ENCODE measurements at places on chromosomes 16 and 17.
A peak's percentile ranks its signal among the peaks of the same experiment; 100 is the strongest.

- no peak for DNase-seq
Observed at GRCh38 chr16:11799017-11799381, 1.9 kb upstream of the ZC3H7A start.

GRCh38 chr16:89596957-89597649 is 16.3 kb upstream of the DPEP1 start:
- no peak for DNase-seq

- peak; percentile 93 for DNase-seq
Observed at GRCh38 chr16:4416200-4417032, at the start of gene CORO7. Gene CORO7, minus strand, starts transcription at chr16:4416596. Its CDS starts 78 bp downstream, at chr16:4416518.

GRCh38 chr16:58511933-58512815 is 3.1 kb upstream of the SETD6 start:
- no peak for DNase-seq

- DNase-seq = peak; percentile 37
Observed at GRCh38 chr16:62225675-62226074, 189.4 kb upstream of the CDH8 start.

DNA sequence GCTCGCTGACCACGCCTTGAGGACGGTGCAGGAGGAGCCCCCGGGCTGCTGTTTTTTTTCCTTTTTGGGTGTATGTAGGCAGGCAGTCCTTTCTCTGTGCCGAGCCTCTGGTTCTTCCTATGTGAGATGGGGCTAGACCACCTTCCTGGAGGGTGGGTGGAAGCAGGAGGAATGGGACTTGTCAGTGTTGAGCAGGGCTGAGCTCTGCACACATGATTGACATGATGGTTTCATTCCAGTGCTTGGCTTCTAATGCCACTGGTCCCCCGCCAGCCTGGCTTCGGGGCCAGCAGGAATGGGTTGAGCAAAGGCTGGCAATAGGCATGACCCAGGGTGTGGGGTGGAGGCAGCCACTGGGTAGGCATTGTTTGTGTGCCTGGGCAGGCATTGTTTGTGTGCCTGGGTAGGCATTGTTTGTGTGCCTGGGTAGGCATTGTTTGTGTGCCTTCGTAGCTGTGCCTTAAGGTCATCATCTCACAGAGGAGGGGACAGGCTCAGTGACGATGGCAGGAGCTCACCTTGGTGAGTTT is 14.2 kb upstream of the ADCY7 start:
- DNase-seq = no peak

DNA sequence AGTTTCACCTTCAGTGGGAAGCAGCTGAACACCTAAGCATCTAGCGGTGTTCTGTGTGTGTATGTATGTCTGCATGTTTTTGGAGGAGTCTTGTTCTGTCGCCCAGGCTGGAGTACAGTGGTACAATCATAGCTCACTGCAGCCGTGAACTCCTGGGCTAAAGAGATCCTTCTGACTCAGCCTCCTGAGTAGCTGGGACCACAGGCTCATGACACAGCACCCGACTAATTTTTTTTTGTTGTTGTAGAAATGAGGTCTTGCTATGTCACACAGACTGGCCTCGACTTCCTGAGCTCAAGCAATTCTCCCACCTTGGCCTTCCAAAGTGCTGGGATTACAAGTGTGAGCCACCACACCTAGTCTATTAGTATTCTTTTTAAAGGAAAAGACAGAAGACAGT is 30.2 kb upstream of the FAAP100 start:
- no peak for DNase-seq

GRCh38 chr17:35808240-35808961 is 883 bp upstream of the TAF15 start:
- DNase-seq = no peak

- no peak for DNase-seq
Observed at GRCh38 chr17:27566671-27567562, 64.1 kb upstream of the LGALS9 start.

GRCh38 chr16:20906341-20907255 is 6.0 kb downstream of the LYRM1 start:
- DNase-seq = no peak

DNA sequence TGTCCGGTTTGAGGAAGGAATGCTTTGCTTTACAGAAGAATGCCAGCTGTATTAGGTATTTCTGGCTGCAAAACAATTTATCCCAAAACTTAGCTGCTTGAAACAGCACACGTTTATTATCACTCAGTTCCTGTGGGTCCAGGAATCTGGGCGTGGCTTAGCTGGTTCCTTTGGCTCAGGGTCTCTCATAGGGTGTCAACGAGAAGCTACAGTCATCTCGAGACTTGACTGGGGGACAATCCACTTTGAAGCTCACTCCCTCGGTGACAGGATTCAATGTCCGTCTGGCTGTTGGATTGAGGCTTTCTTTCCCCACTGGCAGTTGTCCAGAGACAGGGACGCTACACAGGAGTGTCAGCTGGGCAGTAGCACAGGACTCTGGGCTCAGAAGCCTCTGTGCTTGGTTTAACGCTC is 9.6 kb upstream of the RHBDF2 start:
- no peak for DNase-seq

DNA sequence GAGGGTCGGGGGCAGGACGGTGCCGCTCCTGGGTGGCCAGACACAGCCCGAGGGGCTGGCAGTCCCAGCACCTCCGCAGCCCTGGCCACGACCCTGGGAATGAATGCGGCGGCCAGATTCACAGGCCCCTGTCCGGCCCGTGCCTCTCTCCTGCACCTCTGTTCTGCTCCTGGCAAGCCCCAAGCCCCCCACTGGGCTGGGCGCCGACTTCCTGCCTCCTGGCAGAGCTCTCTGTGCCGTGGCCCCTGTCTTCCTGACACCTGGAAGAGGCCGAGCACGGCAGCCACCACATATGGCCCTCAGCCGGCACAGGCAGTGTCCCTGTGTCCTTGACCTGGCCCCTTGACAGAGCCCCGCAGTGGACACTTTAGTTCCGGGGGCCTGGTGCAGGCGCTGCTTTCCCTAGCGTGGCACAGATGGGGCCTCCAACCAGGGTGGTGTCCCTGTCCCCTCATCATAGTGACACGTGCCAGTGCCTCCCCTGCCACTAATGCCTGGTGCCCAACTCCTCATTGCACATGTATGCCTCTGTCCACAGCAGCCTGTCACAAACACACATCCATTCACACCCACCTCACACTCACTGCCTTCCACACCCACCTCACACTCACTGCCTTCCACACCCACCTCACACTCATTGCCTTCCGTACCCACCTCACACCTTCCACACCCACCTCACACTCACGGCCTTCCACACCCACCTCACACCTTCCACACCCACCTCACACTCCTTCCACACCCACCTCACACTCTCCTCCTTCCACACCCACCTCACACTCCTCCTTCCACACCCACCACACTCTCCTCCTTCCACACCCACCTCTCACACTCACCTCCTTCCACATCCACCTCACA is 110.6 kb upstream of the PLCG2 start:
- no peak for DNase-seq

DNA sequence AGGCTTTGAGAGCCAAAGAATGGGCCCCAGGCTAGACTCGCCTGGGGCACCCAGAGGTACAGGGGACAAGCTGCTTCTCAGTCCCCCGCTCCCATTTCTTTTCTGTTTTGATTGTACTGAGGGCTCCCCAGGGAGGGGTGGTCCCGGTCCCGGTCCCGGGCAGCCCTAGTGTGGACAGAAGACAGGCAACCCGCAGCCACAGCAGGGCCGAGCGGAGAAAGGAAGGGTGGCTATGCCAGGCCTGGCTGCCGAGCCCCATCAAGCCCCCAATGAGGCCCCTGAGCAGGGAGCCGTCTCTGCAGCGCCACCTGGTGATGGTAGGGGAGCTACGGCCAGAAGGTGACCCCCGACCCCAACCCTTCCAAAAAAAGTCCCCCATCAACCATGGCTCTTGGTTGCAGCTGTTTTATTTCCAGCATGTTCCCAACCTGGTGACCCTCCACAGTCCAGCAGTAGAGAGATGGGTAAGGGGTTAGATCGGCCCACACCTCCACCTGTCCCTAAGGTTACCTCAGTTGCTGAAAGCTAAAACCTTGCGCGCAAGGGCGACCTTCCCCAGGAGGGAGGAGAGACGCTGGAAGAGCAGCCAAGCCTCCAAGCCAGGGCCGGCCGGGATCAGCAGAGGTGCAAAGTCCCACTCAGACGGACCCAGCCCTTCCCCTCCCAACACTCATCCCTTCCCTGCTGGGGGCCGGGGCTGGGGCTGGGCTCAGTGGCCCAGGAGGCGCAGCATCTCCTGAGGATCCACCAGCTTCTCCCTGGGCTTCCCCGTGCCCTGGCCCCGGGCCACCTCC is 2.6 kb upstream of the GRIN2C start:
- DNase-seq = peak; percentile 78

- no peak for DNase-seq
Observed at GRCh38 chr16:88430185-88430523, 22.9 kb upstream of the ZFPM1 start.

DNA sequence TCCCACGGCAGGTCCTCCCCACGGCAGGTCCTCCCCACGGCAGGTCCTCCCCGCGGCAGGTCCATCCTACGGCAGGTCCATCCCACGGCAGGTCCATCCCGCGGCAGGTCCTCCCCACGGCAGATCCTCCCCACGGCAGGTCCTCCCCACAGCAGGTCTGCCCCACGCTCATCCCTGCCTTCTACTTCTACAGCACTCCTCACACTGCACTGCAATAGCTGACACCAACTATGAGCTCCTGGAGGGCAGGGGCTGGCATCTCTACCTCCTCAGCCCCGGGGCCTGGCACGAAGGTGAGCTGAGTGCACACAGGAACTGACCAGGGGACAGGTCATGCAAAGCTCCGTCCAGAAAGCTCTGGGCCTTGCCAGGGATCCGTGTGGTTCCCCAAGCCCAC is 45.3 kb downstream of the RPH3AL start:
- DNase-seq = no peak

DNA sequence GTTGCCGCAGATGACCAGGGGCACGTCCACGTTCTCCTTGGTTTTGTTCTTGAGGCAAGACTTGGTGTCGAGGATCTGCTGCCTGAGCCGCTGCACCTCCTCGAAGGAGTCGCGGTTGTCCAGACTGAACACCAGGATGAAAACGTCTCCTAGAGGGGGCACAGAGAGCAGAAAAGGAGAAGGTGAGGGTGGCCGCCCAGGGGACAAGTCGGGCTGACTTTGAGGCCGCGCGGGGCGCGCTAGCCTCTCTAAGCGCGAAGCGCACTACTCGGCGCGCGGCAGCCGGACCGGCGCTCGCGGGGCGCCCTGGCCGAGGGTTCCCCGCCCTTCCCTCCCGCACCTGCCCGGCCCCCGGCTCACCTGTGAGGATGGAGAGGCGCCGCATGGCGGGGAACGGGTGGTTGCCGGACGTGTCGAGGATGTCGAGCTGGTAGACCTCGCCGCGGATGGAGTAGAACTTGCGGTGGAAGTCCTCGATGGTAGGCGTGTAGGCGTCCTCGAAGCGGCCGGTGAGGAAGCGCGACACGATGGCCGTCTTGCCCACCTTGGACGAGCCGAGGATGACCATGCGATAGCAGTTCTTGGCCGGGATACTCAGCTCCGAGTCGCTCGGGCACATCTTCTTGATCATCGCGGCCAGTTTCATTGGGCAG is 533 bp downstream of the RASD1 start:
- no peak for DNase-seq

GRCh38 chr16:50735629-50736122 is 6.2 kb upstream of the CYLD start:
- no peak for DNase-seq

DNA sequence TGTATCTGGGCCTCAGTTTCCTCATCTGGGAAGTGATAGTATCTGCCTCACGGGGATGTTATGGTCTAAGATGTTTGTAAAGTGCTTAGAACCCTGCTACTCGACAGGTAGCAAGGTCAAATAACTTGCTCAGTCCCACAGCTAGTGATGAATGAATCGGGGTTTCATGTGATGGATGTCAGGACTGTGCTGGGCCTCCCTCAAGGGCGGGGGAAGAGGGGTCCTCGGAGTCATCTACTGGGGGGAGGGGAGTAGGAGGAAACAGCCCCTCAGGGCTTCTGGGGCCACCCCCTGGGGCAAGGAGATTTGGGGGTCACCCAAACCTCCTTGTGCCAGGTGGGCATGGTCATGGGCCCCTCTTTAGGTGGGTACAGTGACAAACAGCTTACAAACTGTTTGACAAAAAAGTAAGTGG is 732 bp downstream of the PNPO start:
- DNase-seq = no peak

GRCh38 chr16:30076276-30076791 is 540 bp downstream of the PPP4C start:
- no peak for DNase-seq

DNA sequence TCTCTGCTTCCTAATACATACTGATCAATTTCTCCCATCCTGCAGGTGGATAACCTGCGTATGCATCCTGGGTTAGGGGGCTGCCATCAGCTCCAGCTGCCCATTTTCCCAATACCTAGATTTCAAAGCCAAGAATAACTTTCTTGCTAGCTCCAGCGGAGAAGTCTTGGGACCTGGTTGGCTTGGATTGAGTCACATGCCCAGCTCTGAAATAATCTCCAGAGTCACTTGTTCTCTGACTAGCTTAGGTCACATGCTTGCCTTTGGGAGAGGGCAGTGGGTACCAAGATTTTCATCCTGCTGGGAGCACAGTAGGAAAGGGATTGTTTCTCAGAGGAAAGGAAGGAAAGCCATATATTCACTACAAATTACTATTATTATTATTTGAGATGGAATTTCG is 70.0 kb upstream of the ELAC2 start:
- DNase-seq = no peak

DNA sequence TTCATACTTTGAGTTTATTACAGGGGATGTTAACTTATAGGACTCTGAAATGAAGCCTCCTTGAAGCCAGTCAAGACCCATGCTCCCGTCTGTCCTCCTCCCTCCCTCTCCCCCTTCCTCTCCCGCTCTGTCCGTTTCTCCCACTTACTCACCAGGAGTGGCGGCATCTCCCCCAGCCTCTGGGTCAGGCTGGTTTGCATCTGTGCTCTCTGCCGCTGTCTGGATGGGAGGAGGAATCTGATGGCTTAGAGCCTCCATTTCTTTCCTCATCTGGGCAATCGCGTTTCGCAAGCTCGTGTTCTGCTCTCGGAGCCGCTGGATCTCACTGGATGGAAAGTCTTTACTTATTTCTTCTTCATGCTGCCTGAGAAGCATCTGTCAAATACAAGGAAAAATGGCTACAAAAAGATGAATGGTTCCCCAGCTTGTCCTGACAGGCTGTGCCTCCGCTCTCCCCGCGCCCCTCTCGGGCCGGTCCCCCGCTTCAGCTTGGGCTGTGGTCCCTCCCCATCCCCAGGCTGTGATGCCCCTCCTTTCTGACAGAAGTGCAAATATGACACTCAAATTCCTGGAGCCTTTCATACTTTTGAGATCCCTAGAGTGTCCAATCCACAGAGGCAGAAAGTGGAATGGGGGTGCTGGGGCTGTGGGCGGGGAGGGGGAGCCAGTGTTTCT is 40.0 kb downstream of the CCDC57 start:
- DNase-seq = no peak

- no peak for DNase-seq
Observed at GRCh38 chr16:30523768-30524574, 2.4 kb downstream of the ZNF768 start.
